ENCODE measurements at places on chromosomes 2 and 18. TPM values are rescaled to one million over a fixed set of nuclear protein-coding genes. Genes with fewer than 3 reads are reported as not detected.

The VAMP5 gene
- 129 TPM for total RNA-seq

The CROCC2 gene
- total RNA-seq = not detected

The ACVR1C gene
- not detected for total RNA-seq

The SALL3 gene
- total RNA-seq = not detected

The DSC2 gene
- 0.13 TPM for total RNA-seq

Measured in bladder microvascular endothelial cell (primary cell).